ENCODE measurements at places on chromosomes 6 and 20.

GRCh38 chr20:61457725-61458124 lies 205.7 kb downstream of the CDH4 start:
- DNase-seq = no peak

GRCh38 chr20:478949-479429 lies 16.7 kb upstream of the TBC1D20 start:
- no peak for DNase-seq

DNA sequence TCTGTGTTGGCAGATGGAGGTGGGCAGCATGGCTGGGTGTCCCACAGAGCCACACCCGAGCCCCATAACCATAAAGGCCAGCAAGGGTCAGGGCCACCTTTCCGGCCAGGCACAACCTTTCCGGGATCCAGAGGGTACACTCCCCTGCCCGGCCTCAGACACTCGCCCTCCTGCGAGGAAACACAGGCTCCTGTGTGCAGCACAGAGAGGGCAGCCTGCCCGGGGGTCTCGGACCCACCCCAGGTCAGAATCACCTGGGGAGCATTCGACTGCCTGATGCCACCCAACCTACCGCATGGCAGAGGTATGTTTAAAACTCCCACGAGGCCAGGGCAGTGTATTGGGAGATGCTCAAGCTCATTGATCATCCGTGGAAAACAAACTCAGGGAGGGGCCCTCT lies 260.3 kb downstream of the TAF4 start:
- no peak for DNase-seq

DNA sequence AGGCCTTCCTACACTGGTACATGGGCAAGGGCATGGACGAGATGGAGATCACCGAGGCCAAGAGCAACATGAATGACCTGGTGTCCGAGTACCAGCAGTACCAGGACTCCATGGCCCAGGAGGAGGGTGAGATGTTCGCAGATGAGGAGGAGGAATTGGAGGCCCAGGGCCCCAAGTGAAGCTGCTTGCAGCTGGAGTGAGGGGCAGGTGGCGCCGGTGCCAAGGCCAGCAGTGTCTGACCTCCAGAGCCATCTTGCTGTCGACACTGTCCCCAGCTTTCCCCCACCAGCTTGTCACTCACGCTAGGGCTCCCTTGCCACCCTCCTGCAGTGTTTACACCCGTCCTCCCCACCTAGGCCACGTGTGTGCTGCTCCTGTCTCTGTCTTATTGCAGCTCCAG lies 12.2 kb downstream of the GABRR2 start:
- DNase-seq = no peak

GRCh38 chr6:4324746-4325145 lies 189.4 kb upstream of the ECI2 start:
- DNase-seq = no peak

- DNase-seq = no peak
Measured at GRCh38 chr6:34145161-34146020, 496 bp downstream of the GRM4 start.

DNA sequence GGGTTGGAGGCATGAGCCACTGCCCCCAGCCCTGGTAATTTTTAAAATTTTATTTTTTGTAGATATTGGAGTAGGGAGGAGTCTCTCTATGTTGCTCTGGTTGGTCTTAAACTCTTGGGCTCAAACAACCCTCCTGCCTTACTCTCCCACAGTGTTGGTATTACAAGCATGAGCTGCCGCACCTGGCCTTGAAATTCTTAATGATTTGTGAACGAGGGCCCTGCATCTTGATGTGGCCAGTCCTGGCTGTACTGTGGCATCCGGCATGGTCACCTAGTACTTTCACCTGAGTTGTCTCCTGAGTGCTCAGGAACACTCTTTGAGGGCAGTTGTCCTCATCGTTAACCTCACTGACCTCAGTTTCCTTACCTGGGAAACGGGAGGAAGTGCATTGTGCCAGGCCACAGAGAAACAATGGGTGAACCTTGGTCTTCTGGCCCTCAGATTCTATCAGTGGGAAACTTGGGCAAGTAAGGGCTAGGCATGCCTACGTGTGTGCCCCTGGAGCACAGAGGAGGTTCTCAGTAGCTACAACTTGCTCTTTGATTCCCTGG lies 19.5 kb downstream of the CEBPB start:
- no peak for DNase-seq

DNA sequence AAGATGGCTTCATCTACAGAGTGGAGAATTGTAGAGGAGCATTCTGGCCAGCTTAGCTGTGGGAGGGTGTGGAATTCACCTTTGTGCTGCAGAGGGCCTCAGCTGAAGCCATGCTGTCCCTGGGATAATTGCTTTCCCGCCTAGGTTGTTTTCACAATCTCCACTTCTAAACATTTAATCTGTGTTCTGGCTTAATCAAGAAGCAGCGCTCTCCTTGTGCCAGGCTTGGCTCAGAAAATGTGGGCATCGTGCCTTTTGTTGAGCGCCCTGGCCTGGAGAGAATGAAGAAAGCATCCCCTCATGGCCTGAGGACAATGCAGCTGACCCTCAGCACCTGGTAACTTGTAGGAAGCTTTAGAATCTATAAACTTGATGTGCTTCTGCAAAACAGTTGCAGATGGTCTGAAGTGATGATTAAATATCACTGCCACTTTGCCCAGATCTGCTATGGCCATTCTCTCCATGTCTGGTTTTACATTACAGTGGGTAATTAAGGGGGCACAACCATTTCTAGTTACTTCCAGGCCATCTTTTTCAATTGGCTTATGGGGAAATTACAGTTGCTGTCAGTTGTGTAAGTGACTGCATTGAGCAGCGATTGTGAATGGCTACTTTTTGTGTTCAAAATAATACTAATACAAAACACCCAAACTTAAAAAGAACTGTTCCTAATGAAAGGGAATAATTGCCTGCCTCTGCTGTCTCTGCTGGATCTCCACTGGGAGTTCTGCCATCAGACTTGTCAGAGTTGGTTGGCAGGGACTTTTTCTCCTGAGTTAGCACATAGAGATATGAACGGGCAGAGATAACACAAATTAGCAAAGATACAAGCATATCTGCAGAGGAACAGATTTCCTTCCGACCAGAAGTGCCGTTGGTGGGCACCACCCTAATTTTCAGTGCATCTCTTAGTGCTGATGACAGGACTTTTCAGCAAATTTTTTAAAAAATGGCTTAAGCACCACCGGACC lies 18.4 kb downstream of the CTNNBL1 start:
- DNase-seq = no peak

All from stimulated activated CD4-positive, alpha-beta T cell treated with anti-CD3 and anti-CD28 coated beads, TNF-alpha, amount 100 ng/mL, for 1 hour (primary cell).